Pulmonary artery endothelial cell (primary cell): ENCODE measurements at places on chromosomes 2 and 18.

GRCh38 chr2:240184656-240185055 is 44.2 kb upstream of the OTOS start:
- DNase-seq, result no peak

- no peak for DNase-seq
Observed at GRCh38 chr2:199456383-199457146, 1.2 kb downstream of the SATB2 start.

DNA sequence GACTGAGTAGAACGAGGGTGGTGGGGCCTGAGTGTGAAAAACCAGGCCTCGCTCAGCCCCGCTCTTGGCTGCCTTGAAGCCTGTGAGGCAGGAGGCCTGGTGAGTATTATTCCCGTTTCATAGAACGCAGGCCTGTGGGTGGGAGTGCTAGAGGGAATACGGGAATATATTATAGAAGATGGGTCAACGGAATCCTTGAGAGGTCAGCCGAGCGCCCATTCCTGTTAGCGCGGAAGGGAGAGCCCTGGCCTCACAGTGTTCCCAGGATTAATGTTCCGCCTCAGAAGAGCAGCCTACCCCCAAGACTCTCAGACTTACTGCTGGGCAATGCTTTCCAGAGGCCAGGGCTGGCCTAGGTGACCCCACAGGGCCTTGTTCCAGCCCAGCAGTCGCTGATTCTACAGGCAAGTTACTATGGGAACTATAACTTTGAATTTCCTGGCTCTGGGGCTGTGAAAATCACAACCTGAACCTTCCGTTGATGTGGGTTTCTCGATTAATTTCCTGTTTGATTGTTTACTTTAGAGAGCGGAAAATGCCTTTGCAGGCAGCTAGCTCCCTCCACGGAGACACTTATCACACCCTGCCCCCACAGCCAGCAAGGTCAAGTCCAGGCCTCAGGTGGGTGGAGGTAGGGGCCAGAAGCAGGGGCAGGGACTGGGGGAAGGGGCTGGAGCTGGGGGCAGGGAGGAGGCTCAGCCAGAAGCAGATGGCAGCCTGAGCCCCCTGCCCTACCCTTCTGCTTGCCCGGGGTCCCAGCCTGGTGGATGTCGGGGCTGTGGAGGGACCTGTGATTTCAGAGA is 108.3 kb downstream of the SMAD7 start:
- DNase-seq, result peak; percentile 88

DNA sequence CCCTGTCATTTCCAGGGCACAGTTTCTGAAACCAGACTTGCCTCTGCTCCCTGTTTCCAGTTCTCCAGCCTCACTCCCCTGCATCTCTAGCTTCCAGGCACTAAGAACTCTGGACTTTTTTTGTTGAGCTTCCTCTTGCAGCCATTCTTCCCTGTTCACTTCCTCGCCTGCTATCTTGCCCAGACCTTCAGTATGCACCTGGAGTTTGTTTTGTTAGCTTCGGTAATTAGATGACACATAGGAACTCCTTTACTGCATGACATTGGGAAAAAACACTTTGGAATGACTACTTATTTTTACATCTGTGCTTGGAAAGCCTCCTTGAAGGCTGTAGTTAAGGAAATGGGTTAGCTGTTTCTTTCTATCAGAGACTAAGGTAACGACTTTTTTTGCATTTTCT is 35.2 kb downstream of the OTOF start:
- no peak for DNase-seq

DNA sequence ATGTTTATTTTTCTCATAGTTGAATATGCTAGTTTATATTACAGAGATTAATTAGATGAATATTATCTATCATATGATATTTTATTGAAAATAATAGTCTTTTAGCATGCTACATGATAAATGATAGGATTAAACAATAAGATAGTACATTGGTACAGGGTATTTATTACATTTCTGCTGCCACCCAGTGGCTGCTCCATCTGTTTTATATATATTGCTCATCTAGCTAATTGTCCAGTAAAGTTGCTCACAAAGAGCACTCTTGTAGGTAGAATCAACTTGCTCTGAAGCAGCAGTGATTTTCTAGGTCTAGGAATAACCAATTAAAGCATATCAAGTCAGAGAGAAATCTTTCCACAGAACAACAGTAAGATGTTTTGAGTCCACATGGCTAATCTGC is 183.3 kb downstream of the ASXL3 start:
- no peak for DNase-seq

GRCh38 chr2:123448801-123449200 is 576.3 kb upstream of the CNTNAP5 start:
- no peak for DNase-seq

DNA sequence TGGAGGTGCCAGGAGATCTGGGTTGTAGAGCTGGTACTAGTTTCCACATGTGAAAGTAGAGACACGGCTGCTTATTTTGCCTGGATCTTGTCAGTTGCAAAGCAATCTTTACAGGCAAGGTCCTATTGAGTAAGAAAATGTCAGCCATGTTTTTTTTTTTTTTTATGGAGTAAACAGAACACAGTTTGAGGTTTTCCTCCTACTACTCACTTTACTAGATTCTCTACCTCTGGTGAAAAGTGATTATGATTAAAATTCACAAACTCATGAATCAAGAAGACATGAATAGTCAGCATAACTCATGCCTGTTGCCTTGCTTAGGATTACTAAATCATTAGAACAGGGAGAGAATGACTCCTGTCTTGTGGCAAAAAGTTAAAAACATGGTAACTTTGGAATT is 70.1 kb upstream of the PNPT1 start:
- no peak for DNase-seq

DNA sequence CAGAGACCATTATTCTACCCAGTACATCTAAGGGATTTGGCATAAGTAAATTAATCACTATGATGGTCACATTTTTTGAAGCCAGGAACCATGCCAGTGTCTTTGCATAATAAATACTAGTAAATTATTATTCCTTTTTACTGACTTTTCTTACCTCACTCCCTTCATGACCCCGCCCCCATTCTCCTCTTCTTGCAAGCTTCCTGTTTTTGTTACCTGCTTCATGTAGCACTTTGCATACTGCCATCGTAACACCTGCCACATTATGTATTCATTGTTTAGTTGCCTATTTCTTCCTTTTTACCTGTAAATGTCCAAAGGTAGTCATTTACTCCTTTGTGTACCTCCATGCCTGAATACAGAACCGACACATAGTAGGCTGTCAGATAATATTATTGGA is 309.5 kb downstream of the KIAA1328 start:
- DNase-seq, result no peak

DNA sequence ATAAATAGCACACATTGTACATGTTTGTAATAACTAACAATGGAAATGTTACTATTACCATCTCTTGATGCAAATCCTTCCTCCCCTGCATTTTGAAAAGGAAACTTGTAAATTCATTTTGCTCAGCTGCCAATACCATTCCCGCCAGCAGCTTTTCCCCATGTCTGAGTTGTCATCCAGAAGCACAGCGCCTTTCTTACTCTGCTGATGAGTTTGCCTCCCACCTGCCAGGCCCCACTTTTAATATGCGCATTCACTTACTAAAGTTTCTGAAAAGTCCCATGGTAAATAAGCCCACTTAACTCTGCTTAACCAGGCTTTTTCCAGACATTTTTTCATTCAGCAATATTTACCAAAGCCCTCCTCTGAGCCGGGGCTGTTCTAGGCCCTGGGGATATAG is 3.9 kb downstream of the CHST10 start:
- no peak for DNase-seq

DNA sequence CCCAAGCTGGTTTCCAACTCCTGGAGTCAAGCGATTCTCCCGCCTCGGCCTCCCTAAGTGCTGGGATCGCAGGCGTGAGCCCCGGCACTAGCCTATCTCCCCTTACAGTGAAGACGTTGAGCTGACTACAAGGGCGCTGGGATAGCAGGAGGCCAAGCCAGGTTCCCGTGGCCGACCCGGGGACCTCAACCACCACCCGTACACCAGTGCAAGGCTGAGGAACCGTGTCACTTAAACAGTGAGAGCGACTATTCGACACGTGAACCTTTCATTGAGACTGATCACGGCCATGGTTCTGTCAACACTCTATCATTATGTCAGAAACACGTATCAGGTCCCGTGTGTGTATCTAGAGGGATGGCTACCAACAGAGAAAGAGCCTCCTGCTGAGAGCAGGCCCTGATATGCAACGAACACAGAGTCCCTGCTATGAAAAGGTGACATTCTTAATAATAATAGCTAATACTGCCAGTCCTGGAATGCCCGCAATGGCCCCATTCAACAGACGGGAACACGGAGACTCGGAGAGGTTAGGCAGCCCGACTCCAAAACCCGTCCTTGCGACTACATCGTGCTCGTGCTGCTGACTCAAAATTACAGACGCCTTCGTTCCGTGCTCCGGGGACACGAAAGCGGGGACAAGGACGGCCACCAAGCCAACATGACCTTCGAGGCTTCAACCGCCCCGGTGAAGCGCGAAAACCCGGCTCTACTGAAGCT is 833 bp downstream of the AFG3L2 start:
- no peak for DNase-seq

DNA sequence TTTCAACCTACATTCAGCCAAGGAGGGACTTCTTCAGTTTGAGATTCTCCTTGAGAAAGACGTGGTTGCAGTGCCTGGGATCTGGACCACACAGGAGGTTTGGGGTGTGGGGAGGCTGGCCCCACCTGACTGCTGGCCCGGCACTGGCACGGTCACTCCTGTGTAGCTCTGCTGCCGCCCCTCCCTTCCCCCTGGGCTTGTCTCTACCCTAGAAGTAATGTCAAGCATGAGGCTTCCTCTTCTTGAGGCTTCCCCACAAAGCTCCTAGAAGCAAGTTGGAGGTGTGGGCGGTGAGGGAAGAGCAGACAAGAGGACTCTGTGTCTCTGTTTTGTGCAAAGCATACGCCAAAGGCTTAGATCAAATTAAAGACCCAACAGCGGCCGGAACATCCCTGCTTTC is 8.7 kb downstream of the KLHL29 start:
- DNase-seq, result no peak

DNA sequence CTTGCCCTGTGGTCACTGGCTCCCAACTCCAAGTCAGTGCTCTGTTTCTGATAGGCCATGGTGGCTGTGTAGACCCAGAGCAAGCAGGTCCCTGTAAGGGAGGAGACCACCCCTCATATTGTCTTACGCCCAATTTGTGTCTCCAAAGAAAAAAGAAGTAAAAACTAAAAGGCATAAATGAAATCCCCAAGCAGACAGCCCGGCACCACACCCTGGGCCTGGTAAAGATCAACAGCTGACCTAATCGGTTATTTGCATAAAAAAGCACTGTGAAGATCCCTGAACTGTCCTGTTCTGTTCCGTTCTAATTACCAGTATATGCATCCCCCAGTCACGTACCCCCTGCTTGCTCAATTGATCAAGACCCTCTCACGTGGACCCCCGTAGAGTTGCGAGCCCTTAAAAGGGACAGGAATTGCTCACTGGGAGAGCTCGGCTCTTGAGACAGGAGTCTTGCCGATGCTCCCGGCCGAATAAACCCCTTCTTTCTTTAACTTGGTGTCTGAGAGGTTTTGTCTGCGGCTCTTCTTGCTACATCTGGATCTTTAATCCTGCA is 364.1 kb upstream of the HS6ST1 start:
- no peak for DNase-seq
